Activated CD4-positive, alpha-beta T cell treated with anti-CD3 and anti-CD28 coated beads for 36 hours (primary cell): ENCODE measurements at places on chromosomes 3 and 15.

DNA sequence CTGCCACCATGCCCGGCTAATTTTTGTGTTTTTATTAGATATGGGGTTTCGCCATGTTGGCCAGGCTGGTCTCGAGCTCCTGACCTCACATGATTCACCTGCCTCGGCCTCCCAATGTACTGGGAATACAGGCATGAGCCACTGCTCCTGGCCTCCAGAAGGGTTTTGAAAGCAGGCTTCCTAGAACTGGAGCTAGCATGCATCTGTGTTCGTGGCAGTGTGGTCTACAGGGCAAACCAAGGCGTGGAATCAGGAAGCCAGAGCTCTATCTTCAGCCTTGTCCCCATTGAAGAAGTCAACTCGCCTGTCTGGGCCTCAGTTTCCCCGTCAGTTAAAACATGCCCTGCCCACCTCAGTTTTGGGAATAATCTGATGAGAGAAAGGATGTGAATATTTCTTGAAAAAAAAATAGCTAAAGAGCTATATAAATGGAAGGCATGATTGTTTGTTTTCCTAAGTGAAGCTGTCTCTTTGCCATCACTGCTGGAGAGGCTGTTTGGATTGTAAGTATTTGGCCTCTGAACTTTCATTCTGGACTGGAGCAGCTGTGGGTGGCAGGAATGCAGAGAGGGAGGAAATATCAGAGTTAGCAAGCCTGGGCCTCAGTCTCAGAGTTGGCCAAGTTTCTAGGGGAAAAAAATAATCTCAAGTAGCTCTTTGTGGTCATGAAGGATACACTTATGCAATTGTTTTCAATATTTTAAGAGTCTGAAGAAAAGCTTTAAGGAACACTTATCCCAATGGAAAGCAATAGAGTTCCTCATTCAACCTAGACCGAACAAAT is 36.5 kb upstream of the UACA start:
- no peaks in the 10 kb centered on the region for H3K4me1 ChIP-seq
- no peaks in the 10 kb centered on the region for H3K36me3 ChIP-seq
- peaks cover 2% of the 10 kb centered on the region for H3K27me3 ChIP-seq
- no peak overlapping the region for H3K27ac ChIP-seq
- no peak for DNase-seq
- H3K4me3 ChIP-seq: no peak overlapping the region

- DNase-seq: no peak
- peaks cover 18% of the 10 kb centered on the region for H3K27me3 ChIP-seq
- no peaks in the 10 kb centered on the region for H3K4me1 ChIP-seq
- H3K4me3 ChIP-seq: no peak overlapping the region
These were observed 7.4 kb upstream of the PCOLCE2 start for GRCh38 chr3:142896201-142896755.

GRCh38 chr3:27584874-27585273 is 100.7 kb upstream of the SLC4A7 start:
- H3K4me3 ChIP-seq: no peak overlapping the region
- H3K27me3 ChIP-seq: no peaks in the 10 kb centered on the region

- H3K27ac ChIP-seq: no peak overlapping the region
- peaks cover 4% of the 10 kb centered on the region for H3K4me1 ChIP-seq
- DNase-seq: no peak
- H3K27me3 ChIP-seq: no peaks in the 10 kb centered on the region
- peaks cover 3% of the 10 kb centered on the region for H3K36me3 ChIP-seq
- H3K4me3 ChIP-seq: no peak overlapping the region
These were observed 33.1 kb downstream of the TXNRD3 start for GRCh38 chr3:126621627-126622345.
